Stimulated activated CD4-positive, alpha-beta T cell treated with anti-CD3 and anti-CD28 coated beads, Interleukin-4, amount 100 ng/mL, for 24 hours (primary cell): ENCODE measurements at places on chromosomes 2 and 18.

- DNase-seq = no peak
Observed at GRCh38 chr18:32258558-32259204, 68.8 kb downstream of the MEP1B start.

DNA sequence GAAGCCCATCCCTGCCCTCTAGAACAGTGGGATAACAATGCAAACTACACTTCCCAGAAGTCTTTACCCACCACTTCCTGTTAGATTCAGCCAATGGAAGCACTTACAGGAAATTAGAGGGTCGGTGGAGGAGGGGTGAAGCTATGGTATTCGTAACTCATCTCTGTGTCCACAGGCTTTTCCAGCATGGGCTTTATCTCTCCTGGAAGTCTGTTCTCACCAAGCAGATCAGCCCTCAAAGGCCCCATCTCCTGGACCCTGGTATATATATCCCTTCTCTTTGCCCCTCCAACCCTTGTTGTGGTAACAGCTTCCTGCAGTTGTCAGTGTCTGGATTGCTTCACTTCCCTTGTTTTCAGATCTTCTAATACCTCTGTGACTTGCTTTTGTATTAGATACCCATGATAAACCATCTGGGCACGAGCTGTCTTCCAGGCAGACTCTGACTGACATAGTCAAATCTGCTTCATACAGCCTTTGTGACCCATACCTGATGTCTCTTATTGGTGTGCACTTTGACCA, 475.0 kb upstream of the POU3F3 start:
- peak; percentile 17 for DNase-seq

DNA sequence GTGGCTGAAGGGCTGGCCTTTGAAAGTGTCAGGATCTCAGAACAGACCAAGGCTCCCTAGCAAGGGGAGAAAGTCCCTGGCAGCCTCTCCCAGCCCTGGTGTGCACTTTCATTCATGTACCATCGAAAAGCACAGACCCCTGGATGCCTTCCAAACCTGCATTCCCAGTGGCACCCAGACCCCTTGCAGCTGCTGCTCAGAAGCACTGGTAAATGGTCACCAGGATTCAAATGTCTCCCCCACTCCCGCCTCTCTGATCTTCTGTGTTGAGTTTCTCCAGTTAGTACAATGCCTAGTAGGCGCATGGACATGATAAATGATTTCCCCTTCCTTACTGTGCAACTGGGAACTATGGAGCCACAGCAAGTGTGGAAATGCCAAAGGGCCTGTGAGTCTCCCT, 180.0 kb downstream of the GLI2 start:
- DNase-seq = no peak

DNA sequence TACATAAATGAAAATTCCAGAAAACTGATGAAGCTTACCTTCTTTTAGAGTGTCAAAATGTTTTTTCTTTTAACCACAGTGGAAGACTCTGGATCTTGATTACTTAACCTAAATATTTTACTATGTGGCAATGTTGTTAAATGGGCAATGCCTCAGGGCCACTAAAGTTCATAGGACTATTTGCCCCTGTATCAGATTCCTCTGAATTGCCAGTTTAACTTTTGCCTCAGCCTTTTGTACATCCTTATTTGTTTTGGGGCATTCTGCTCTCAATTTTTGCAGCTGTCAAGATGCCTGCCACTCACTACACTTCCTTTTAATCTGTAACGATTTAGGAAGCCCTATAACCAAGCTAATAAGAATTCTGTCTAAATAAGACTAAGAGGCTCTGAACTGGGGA, 31.7 kb upstream of the SERTAD2 start:
- no peak for DNase-seq

DNA sequence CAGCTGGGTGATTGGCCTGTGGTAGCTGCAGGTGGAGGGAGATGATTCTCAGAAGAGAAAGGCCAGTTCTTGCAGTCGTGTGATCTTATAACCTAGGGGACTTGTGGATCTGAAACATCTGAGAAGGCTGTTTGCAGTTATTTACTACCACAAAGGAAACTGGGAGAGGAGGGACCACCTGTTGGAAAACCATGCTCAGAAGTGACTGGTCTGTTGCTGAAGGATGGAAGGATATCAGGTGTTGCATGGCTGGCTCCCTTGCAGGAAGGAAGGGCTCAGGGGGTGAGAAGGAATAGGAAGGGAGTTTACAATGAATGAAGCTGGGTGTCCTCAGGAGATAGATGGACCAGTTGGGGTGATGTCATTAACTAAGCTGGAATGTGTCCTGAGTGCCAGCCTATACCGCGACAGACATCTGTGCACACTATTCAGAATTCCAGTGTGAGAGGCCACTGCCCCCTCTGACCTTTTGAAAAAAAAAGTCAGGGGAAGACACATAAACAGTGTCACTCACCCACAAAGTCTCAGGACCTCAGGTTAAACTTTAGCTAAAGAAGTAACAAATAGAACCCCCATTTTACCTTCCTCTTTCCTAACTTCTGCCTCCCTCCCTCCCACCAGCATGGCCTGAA, 17.5 kb downstream of the IGFBP2 start:
- no peak for DNase-seq

- DNase-seq = no peak
Observed at GRCh38 chr18:22604986-22605421, 187.3 kb upstream of the CTAGE1 start.

DNA sequence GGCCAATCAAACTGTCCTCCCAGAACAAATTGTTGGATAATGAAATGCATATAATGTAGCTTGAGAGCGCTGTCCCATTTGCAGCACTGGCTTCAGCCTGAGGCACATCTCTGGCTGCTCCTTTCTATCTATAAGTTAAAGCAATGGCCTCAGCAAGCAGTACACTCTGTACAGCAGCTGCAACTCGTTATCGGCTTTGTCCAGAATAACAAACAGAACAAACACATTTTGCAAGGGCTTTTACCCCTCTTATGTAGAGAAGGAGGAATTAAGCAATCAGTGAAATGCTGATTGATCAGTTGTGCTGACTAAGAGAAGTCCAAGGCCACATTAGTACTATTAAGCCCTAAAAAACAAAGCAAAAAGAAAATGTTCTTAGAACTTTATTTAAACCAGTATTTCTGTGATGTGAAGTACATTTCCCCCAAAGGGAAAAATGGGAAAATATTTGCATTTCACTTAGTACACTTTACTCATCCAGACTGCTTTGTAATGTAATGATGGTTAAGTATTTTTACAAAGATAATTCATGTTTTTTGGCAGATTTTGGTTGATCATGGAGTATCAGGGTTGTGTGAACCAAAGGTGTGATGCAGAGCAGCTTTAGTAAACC, 15.0 kb upstream of the CPS1 start:
- no peak for DNase-seq

DNA sequence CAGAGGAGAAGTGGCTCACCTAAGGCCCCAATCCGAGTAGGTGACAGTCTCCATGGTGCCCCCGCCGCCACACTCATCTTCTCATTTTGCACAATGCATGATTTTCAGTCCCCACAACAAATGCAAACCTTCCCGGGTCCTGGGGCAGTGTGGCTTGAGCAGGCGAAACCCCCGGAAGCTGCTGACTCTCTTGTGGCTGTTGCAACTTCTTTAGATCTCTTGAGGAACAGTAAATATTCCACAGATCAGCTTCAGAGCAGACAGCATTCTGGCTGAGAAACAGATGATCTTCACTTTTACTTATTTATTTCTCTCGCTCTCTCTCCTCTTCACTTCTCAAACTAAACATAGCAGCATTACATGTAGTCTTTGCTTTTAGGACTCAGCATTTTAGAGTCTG, 51.9 kb downstream of the ASAP2 start:
- DNase-seq = no peak

DNA sequence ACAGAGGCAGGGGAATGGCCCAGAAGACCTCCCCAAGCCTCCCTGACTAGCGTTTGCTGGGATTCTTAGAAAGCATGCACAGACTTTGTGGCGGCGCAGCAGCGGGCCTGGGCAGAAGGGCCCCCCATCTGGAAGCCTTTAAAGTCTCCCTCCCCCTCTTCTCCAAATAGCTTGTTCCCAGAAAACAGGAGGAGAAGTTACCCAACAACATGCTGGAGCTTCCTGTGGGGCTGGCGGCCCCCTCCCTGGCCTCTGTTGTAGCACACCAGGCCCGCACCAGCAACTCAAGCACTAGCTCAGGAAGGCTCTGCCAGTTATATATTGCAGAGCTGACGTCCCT, 334.8 kb downstream of the DYSF start:
- DNase-seq = no peak

GRCh38 chr2:58730764-58731487, 489.8 kb upstream of the FANCL start:
- DNase-seq = no peak

GRCh38 chr2:240136671-240137292, 677 bp upstream of the COPS9 start:
- DNase-seq = peak; percentile 26

- DNase-seq = peak; percentile 13
Observed at GRCh38 chr2:102186791-102187495, at the start of gene IL1RL2. Gene IL1RL2, plus strand, starts transcription at chr2:102187023. Its CDS starts 845 bp downstream, at chr2:102187868.

GRCh38 chr18:34543945-34544344, 166.2 kb upstream of the DTNA start:
- DNase-seq = no peak

DNA sequence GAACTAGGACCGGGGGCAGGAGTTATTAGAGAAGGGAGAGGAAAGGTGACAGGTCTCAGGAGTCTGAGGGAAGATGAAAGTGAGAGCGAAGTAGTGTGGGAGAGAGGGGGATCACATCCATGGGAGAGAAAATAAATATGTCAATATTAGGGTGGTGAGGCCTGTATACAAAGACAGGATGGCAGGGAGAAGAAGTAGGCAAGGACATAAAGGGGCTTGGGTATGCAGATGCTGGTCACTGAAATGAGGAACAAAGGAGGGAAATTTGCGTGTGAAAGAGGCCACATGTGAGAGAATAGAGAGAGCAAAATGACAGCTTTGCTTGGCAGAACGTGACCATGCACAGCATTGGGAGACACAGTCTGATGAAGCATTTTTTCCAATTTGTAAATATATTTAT, 13.6 kb downstream of the METAP1D start:
- no peak for DNase-seq

DNA sequence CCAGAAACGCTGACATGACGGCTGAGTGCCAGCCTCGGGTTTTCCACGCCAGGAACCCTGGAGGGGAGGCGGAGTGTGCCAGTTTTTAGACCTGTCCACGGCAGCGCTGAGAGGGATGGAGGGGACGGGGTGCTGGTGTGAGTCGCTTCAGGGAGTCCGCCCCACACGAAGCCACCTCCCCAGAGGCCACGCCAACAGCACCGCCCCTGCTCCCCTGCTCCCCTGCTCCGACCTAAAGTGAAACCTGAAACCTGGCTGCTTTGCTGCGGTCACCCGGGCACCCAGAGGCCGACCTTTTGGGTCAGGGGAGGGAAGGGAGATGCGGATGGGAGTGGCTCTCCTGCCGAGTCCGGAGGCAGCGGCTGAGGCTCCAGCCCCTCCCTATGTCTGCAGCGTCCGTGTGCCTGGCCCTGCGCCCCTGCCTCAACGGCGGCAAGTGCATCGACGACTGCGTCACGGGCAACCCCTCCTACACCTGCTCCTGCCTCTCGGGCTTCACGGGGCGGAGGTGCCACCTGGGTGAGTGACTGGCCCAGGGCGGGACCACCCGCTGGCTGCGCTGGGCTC, 38.1 kb downstream of the SNED1 start:
- peak; percentile 43 for DNase-seq

GRCh38 chr2:241859017-241859435, 332 bp upstream of the PDCD1 start:
- DNase-seq = no peak

DNA sequence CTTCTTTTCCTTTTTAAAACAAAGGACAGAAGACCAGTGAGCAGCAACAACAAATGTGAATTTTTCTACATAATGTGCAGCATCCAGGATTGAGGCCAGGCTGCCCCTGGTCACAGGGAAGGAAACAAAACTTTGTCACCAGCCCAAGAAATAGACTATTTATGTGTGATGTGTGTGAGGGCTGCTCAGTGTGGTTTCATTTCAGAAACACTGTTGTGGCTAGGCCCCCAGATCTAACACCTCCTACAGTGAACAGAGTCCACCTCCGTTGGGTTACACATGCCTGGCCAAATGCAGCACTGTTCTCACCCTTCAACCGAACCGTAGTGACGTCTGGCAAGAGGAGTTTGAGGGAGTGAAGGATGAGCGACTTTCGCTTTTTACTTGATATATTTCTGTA, 146.3 kb upstream of the RIOK3 start:
- no peak for DNase-seq
